Stimulated activated CD8-positive, alpha-beta memory T cell treated with anti-CD3 and anti-CD28 coated beads, Interleukin-2, amount 100 ng/mL, for 1 hour (primary cell): ENCODE measurements at places on chromosomes 2 and 18.

- no peak for DNase-seq
These were observed 209.9 kb downstream of the TDRD15 start for GRCh38 chr2:21333684-21334083.

DNA sequence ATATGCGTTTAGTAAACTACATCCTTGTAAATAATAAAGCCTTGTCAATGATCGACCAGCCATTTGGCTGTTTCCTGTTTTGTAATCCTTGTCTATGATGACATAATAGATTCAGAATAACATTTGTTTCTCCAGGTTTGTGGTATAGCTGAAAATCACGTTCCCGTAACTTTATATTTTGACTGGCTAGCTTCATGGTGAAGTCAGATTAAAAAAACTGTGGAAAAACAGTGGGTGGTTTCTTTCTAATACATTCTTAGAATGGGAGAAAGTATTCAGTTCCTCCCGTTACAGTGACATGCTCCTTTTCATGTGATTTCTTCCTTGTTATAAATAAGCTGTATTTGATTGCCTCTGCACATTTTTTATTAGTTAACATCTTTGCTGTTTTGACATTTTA lies 366.9 kb downstream of the NYAP2 start:
- DNase-seq: no peak

DNA sequence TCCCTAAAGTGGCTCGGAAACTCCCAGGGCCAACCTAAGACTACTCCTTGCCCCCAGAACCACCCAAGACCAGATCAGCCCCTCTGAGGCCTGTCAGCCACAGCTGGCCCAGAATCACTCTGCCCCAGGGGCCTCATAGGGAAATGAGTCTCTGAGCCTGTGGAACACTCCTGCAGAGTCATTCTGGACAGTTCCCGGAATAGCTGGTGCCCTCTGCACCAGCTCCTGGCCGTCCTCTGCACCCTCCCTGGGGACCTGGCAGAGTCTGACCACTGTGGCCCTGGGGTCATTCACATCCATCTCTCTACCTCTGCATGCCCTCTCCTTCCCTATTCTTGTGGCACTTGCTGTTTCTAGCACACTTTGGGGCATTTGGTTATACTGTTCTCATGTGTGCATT lies 14.6 kb upstream of the TMEM214 start:
- no peak for DNase-seq

DNA sequence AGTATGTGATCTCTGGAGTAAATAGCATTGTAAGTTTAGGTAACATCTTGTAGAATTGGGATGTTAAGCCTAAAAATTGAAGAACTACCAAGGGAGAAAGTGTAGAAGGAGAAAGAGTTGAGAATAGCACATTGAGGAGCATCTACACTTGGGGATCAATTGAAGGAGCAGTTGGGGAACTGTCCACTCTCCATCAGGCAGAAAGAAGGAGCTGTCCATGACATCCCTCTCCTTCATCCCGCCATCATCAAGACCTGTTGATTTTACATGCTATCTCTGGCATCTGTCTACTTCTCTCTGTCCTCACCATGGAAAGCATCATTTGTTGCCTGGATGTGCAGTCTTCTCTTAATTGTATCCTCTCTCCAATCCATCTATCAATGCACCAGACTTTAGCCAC lies 87.8 kb downstream of the CCDC141 start:
- DNase-seq: no peak

DNA sequence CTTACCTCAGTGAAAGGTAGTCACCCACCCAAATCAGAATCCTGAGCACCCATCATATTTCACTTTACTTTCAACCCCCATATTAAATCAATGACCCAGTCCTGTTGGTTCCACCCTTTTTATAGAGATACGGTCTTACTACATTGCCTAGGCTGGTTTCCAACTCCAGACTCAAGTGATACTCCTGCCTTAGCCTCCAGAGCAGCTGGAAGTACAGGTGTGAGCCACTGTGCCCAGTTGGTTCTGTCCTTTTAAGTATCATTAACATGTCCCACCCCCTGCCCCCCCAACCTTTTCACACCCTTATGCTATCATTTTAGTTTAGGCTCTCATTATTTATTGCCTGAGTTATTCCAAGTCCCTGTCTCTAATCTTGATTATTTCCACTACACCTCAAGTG lies 28.7 kb downstream of the MSH6 start:
- no peak for DNase-seq

- no peak for DNase-seq
These were observed 20.4 kb downstream of the TTR start for GRCh38 chr18:31612124-31612523.

DNA sequence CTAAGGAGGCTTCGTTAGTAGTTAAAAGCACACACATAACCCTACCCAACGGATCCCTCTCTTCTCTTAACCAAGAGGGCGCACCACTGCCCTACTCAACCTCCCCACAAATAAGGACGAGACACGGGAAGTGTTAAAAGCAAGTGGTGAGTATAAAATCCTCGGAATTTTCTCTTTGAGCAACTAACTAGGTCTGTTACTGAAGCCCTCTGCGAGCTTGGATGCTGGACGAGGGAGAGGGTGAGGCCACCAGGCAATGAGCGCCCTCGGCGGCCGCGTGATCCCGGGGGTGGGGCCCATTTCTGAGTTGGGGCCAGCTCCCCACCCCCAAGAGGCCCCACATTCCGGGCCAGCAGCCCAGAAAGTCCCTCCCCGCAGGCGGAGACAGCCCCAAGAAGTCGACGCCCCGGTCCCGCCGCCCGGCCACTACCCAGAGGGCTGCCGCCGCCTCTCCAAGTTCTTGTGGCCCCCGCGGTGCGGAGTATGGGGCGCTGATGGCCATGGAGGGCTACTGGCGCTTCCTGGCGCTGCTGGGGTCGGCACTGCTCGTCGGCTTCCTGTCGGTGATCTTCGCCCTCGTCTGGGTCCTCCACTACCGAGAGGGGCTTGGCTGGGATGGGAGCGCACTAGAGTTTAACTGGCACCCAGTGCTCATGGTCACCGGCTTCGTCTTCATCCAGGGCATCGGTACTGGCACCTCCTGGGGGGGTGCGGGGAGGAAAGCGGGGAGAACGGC lies at the start of gene CYBRD1:
Gene CYBRD1, plus strand, starts transcription at position 423 of the 736 bp plus-strand sequence. Its CDS starts 72 bp downstream, at position 495.
- no peak for DNase-seq

DNA sequence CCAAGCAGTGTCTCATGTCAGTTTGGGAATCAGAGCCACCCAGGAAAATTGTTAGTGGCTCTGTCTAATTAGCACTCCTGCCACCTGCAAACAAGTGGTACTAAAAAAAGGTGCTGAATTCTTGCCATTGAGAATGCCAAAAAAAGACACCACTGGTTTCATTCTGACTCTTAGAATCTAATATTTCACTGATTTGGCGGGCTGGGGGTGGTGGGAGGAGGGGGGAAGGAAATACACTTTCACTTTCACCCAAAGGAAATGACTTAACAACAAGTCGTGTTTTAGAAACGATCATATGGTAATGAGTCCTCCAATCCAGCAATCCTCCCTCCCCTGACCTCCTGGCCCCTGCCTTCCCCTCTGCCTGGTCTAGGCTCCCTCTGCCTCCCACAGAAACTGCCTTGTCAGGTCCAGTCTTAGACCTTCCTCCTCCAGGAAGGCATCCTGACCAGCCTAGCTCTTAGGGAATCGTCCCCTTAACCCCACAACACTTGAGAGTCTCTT lies 4.4 kb upstream of the KLHL29 start:
- no peak for DNase-seq

DNA sequence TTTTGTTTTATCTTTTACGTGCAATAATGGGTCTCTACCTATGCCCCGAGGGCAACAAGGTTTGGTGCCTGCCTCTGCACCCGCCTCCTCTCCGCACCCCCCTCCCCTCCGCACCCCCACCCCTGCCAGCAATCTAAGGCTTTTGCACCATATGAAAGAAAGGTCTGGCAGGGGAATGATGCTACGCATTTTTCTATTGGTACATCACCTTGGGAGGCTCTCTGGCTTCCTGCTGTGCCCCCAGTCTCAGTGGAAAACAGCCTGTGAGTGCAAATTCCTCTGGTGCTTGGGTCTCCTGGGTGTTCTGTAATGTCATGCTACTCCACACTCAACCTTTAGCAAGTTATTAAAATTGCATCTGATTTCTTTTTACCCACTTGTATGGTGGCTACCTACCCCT lies 161.3 kb upstream of the SMAD7 start:
- DNase-seq: no peak

DNA sequence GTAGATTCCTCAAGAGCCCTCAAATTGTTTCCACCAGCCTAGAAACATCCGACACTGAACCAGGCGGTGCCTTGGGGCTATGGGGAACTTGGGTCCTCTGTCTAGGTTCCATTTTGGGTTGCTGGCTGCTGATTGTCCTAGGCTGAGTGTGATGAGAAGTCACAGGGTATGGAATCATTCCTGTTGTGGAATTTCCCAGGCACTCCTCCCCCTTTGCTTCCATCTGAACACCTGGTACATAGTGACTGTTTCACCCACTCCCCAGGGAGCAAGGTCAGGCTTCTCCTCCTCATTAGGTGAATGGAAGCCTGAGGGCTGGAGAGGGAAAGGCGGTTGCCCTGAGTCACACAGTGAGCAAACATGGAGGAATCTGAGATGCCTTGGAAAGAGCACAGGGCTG lies 4.5 kb downstream of the KIF3C start:
- no peak for DNase-seq
